ENCODE measurements at places on chromosomes 2 and 18.

DNA sequence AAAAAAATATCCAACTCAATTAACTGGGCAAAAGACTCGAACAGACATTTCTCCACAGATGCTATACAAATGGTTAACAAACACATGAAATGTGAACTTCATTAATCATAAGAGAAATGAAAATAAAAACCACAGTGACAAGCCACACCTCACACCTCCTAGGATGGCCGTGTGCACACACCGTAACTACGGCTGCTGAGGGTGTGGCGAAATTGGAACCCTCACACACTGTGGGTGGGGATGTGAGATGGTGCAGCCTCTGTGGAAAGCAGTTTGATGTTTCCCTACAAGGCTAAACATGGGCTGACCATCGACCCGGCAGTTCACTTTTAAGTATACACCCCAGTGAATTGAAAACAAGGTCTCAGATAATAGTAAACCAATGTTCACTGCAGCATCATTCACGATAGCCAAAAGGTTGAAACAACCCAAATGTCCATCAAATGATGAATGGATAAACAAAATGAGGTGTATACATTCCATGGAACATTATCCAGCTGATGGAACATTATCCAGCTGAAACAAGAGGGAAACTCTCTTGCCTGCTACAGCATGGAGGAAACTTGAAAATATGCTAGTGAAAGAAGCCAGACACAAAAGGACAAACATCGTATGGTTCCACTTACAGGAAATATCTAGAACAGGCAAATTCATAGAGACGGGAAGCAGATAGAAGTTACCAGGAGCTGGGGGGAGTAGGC is 32.2 kb downstream of the ZAP70 start:
- peak; percentile 18 for DNase-seq

- no peak for DNase-seq
Observed at GRCh38 chr18:79519751-79520477, 124.2 kb downstream of the NFATC1 start.

GRCh38 chr2:140033638-140034037 is 1253.4 kb upstream of the NXPH2 start:
- no peak for DNase-seq

GRCh38 chr2:152730591-152731333 is 12.3 kb downstream of the ARL6IP6 start:
- DNase-seq = no peak

- DNase-seq = no peak
Observed at GRCh38 chr2:213001297-213001910, 150.0 kb downstream of the IKZF2 start.

Data from stimulated activated CD8-positive, alpha-beta memory T cell treated with anti-CD3 and anti-CD28 coated beads, Interleukin-2, amount 100 ng/mL, for 1 hour (primary cell).